ENCODE measurements at places on chromosomes 7 and 10.

GRCh38 chr10:116610443-116611152 lies 10.2 kb upstream of the PNLIPRP2 start:
- DNase-seq = no peak

DNA sequence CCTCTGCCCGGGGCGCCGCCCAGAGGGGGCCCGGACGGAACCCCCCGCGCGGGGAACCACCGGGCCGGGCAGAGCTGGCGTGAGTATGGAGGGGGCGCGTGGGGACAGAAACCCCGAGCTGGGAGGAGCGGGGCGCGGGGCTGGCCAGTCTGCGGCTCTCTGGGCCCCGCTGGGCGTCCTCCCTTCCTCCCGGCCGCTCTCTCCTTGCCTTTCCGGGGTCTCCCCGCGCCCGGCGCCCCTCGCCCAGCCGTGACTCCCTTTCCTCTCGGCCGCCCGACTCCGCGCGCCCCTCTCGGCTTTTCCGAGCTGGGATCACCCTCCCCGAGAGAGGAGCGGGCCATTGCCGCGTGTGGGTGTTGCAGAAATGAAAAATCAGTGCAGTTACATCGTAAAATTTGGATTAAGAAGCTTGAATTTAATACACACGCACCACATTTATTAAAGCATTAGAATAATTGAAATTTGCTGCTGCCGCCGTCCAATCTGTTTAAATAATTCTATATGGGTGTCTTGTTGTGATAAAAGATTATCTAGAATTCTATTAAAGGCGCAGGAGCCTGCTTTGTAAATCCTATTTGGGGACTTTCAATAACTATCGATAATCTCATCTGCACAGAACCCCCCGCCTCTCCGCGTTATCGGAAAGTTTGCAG lies 9.1 kb downstream of the UNCX start:
- no peak for DNase-seq

GRCh38 chr10:76769161-76769560 lies 868.4 kb downstream of the KCNMA1 start:
- no peak for DNase-seq

- no peak for DNase-seq
Observed at GRCh38 chr7:56474271-56474670, 358.1 kb upstream of the NUPR2 start.

GRCh38 chr10:119403921-119404320 lies 138.6 kb downstream of the RGS10 start:
- DNase-seq = no peak

All from right atrium auricular region (tissue), 2 donors.